ENCODE measurements at places on chromosomes 4 and X.

DNA sequence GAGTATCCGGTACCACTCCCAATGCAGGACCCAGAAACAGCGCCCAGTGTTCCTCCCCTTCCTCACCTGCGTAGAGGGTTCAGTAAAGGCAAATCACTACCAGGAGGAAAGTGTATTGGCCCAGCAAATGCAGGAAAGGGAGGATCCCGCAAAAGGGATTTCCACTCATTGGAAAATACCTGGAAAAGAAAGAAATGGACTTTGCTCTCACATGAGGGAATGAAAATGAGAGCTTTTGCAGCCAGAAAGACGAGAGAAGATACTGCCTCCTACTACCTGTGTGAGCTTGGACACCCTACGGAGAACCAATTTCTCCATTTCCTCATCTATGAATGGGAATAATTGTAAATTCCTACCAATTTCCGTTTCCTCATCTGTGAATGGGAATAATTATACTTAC, 184.1 kb upstream of the PPARGC1A start:
- DNase-seq = no peak

GRCh38 chr4:70236125-70236524, 6.3 kb upstream of the CSN3 start:
- DNase-seq = no peak

DNA sequence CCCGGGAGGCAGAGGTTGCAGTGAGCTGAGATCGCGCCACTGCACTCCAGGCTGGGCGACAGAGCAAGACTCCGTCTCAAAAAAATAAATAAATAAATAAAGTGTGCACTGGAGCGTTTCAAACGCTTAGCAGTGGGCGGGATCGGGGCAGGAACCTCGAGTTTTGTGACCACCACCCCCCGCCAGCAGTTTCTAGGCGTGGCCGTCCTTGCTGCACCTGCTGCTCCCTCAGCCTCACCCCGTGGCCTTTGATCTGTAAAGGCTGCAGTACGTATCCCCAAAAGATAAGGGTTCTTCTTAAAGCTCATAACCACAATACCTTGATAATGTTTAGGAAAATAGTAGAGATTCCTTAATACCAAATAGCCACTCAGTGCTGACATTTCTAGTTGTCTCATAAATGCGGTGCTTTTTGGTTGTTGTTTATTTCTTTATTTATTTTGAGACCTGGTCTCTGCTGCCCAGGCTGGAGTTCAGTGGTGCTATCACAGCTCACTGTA, 33.2 kb downstream of the PCGF3 start:
- no peak for DNase-seq

- no peak for DNase-seq
These were observed 59.1 kb upstream of the GRPEL1 start for GRCh38 chr4:7126981-7127380.

DNA sequence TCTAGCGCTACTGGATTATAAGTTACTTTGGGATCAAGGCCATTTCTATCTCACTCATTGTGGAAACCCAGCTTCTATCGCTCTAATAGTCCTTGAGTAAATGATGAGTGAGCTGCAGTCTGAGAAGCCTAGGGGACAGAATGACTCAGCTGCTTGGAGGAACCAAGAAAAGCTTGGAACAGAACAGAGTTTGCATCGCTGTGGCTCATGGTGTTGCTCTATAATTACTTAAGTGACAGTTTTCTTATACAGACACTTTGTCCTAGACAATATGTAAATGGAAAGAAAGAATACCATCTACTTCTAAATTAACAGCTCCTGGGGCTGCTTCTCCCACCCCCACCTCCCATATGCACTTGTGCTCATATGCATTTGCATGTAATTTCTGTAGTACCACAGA, 156.9 kb downstream of the SLIT2 start:
- no peak for DNase-seq

DNA sequence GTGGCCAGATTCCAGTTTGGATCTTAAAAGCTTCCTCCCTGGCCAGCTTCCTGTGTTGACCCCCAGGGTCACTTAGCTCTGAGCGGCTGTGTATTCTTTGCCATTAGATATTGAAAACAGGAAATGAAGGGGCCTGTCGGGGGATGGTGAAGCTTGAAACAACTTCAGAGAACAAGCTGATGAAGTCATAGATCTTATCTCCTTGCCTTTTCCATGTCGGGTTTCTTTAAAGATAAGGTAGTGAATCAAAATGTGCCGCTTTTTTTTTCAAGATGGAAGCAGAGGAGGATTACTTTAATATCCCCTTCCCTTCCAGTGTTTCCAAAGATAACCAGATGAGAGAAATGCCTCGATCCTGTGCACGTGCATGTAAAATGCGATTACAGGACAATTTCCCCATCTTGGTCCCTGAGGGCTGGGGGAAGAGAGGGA, 508.5 kb downstream of the MID1IP1 start:
- DNase-seq = peak; percentile 77

GRCh38 chr4:184792950-184793555, 32.7 kb downstream of the ACSL1 start:
- DNase-seq = peak; percentile 76

DNA sequence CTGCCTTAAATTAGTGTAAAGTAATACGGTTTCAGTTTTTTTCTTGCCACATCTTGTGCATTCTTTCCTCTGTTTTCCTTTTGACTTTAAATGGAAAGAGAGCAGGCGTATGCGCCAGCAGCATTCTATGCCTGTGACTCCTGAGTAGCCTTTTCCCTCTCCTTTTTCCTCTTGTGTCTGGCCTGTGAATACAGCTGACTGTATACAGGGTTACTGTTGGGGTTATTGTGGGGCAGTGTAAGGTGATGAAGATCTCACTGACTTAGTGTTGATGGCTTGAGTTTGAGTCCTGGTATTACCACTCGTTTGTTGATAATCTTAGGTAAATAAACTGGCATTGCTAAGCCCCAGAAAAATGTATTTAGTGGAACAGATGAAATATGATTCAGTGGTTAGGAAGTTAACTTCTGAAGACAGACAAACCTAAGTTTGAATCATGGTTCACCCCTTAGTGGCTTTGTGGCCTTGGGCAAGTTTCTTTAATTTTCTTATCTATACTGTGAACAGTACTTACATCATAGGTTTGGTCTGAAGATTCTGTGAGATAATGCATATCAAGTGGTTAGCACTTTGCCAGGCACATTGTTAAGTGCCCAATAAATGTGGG, 105.1 kb downstream of the FNIP2 start:
- DNase-seq = no peak

- DNase-seq = no peak
These were observed 111.8 kb upstream of the MAP3K15 start for GRCh38 chrX:19627081-19627480.

DNA sequence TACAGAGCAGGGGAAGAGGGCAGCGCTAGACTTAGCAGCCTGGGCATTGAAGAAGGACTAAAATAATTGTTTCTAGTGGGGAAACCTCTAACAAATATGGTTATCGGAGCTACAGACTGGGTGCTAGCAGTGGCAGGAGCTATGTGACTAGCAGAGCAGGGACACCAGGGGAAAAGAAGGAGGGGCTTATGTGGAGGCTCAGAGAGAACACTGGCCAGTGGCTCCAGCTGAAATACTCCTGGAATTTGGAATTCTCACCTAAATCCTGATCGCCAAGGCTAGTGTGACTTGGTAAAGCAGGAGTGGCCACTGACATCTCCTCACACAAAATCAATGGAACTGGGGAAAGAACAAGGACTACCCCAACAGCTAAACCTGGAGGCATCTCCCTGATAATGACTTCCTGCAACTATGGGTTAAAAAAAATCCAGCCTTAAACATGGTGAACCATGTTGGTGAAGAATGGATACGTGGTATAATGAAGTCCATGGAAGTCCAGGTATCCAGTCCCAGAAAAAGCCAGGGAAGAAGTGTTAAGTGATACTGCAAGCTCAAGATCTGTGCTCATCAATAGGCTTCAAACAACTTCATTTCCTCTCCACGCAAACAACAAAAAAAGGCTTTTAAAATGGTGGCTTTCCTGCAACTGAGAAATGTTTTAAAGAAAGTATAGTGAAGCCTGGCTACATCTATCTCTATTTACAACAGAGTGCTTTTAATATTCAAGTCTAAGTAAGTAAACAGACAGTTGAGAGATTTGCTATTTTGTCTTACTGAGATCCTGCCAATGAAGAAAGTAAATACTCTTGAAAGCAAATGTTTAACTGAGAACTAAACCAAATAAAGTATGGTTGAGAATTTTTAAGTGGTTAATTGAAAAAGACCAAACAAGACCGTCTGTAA, 1.8 kb downstream of the TAPT1 start:
- DNase-seq = no peak

GRCh38 chr4:110130576-110131358, 67.6 kb downstream of the ELOVL6 start:
- no peak for DNase-seq

- DNase-seq = peak; percentile 87
These were observed 711 bp downstream of the PNMA6E start for GRCh38 chrX:153400146-153401132.

GRCh38 chr4:76430519-76431388, 4.3 kb upstream of the SHROOM3 start:
- DNase-seq = peak; percentile 47

- no peak for DNase-seq
These were observed 105.3 kb upstream of the NKX1-1 start for GRCh38 chr4:1511441-1512041.
